ENCODE measurements at places on chromosomes 11 and 22.

DNA sequence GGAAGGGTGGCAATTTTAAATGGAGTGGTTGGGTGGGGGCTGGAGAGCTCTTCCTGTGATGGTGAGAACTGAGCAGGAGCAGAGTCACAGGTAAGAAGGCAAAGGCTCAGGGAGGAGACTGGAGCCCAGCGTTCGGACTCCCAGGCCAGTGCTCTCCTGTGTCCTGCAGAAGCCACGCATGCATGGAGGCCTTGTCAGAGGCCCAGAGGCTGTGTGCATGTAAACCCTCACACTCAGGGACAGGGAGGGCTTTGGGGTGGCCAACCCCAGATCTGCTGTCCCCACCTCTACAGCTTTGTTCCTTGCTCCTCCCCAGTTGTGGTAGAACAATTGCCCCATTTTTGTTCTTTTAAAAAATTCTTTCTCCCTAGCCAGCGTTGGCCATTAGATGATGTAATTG lies 130.4 kb upstream of the PARVA start:
- DNase-seq, result no peak

- DNase-seq, result no peak
These were observed 39.9 kb downstream of the OR2AT4 start for GRCh38 chr11:75056814-75057213.

DNA sequence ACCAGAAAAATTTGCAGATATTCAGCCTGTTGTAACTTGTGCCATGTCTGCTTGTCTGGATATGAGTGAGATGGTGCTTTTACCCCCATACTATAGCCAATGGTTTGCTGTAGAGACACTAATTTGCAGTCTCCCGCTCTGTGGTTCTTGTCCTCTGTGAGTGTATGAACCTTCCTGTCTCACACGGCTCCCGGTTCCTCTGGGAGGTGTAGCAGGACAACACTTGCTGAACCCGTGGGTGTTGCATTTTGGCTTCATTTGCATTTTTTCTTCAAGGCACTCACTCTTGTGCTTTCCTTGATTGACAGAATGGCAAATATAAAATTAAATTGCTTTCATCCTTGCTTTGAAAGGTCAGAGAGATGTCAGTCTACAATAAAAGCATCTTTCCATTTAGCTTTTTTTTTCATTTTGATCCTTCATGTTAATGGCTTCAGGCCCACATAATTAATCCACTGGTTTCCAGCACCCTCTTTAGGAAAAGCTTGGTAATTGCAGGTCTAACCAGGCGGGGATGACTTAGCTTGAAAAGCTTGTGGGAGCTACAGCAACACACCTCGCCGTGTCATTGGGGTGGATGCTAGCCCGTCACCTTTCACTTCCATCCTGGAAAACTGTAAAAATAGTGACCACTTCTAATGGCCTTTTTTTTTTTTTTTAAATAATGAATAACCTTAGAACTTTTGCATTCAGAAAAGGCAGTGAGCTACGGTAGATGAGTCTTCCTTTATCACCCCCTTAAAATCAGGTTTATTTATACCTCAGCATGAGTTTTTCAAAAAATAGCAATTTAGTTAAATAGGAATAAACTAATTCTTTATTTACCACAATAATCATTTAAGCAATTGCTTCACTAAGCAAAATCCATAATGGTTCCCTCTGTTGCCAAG lies 27.4 kb upstream of the ST14 start:
- DNase-seq, result peak; percentile 37

DNA sequence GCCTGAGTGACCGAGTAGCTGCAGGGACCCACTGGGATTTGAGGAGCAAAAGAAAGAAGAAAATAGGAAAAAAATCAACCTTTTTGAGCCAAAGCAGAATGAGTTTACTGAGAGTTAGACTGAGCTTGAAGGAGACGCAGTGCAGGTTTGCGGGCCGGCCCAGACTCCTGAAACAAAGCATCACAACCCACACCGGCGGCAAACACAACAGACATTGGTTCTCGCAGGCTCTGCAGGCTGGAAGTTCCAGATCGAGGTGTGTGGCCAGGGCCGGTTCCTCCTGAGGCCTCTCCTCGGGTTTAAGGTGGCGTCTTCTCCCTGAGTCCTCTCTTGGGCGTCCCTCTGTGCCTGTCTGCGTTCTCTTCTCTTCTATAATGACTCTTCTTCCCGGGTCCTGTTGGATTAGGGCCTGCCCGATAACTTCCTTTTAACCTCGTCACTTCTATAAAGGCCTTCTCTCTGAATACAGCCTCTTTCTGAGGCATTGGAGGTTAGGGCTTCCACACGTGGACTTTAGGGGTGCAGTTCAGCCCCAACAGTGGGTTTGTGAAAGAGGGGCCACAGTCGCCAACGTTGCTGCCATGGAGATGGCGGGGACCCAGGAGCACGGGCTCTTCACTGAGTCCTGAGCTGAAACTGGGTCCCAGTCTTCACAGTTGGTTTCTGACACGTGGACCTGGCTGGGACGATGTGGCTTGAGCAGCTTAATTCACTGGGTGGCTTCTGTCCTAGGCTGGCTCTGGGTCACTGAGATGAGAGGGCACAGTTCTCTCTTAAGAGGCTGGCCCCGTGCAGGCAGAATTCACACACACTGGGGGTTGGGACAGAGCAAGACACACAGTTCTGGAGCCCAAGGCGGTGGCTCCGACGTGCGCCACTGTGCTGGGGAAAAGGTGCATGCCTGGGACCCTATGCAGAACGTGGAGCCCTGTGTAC lies 1047.7 kb downstream of the BRD1 start:
- DNase-seq, result no peak

DNA sequence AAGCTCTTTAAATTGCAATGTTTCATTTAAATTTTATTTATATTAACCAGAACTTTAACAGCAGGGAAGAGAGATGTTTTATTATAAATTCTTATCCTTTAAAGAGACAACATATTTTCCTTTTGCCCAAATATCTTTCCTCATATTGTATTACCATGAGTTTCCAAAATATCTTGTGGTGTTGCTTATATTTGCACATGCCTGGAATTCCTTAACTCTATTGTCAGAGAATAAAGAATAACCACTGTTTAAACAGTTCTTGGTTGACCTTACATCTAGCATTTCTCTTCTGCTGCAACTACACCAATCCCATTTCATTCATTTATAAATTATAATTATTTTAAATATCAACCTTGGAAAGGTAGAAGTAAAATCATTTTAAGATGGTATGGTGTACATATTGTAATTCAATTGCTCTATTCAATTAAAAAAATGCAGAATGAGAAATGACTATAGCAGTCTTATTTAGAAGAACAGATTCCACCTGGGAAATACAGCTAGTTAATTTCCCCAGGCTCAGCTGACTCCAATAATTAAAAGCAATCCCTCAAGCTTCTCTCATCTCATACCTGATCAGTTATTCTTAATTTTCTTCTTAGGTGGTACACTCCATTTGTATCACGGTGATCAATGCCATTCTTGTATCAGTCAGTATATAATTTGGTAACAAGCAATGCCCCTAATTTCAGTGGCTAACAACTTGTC lies 923.3 kb downstream of the KCNA4 start:
- DNase-seq, result no peak

DNA sequence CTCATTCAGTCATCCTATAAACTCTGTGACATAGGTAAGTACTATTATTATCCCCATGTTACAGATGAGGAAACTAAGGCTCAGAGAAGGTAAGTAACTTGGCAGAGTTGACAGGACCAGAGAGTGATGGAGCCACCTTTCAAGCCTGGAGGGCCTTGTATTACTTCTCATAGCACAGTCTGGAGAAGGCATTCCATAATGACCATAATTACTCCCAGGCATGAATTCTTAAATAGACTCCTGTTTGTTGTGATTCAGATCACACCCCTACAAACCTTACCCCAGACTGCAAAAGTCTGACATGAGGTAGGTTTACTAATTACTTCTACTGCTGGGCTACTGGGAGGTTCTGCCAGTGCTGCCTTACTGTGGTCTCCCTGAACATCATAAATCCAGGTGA lies 77.0 kb downstream of the CD44 start:
- DNase-seq, result no peak

DNA sequence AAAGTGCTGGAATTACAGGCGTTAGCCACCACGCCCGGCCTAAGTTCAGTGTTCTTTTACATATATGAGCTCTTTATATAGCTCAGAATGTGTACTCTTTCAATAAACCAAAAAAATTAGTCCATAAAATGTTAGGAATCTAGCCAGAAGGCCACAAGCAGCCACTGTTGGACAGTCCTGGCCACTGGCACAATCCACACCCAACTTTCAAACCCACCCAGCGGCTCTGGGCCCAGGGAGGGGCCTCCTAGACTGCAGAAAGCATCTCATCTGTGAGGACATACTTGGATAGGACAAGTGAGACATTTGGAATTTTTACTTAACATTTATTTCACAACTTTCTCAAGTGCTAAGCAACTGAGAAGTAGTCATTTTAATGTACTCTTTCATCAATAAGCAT lies 6.4 kb downstream of the PACSIN2 start:
- DNase-seq, result no peak

GRCh38 chr11:114180301-114181055 lies 115.7 kb upstream of the NNMT start:
- DNase-seq, result peak; percentile 47

DNA sequence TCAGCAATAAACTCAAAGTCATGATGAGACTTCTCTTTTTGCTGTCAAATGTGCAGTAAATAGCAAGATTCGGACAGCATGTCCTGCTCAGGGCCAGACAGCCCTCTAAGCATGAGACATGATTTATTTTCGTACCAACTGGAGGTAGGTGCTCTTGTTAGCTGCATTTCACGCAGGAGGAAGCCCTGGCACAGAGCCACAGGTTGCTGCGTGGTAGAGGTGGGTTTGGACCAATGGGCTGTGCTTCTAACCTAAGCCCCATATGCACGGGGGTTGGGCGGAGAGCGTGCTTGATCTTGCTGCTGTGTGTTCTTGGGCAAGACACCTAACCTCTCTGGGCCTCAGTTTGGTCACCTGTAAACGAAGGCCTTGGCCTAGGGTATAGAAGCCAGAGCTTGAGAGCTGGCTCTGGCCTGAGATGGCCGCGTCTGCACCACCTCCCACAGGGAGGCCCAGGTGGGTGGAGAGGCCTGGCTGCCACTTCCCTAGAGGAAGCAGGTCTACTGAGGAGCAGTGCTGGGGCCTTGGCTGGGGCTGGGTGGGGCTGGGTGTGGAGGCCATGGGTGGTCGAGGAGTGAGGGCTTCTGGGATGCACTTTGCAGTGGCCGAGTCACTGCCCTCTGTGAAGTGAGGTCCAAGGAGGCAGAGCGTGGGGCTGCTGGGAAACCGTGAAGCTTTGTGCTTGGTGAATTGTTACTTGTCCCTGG lies 38.5 kb upstream of the GRAMD4 start:
- no peak for DNase-seq

- DNase-seq, result no peak
These were observed 75.5 kb downstream of the MICAL2 start for GRCh38 chr11:12185914-12186313.

DNA sequence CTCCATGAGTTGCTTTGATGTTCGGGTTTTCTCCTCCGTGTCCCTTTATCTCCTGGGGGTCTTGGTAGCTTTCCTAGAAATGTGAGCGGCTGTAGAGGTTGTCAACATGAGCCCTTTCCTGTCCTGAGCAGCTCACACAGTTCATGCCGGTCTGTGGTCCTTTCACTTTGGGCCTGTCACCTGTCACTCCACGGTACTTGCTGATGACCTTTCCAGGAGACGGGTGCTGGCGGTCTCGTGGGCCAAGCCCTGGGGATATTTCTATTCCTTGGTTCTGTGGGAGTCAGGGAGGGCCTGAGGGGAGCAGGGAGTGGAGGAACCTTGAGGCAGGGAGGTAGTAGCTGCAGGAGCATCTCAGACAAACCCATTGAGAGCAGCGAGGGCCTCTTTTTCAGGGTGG lies 20.9 kb upstream of the FGF4 start:
- DNase-seq, result no peak

- DNase-seq, result no peak
These were observed 11.9 kb downstream of the SHANK3 start for GRCh38 chr22:50684501-50684900.

GRCh38 chr11:41997844-41998401 lies 538.5 kb upstream of the LRRC4C start:
- DNase-seq, result no peak
